ENCODE measurements at places on chromosomes 3 and 15. TPM values are rescaled to one million over a fixed set of nuclear protein-coding genes. Genes with fewer than 3 reads are reported as not detected.

LRTM1 gene
- not detected for total RNA-seq

LMCD1 gene
- 31.2 TPM for total RNA-seq

CPEB1 gene
- 6.0 TPM for total RNA-seq

OR5K4 gene
- not detected for total RNA-seq

MESP2 gene
- 0.45 TPM for total RNA-seq

VPS39 gene
- total RNA-seq = 31.1 TPM

CRBN gene
- total RNA-seq = 33.7 TPM

ACKR4 gene
- not detected for total RNA-seq

DNAH12 gene
- 0.77 TPM for total RNA-seq

GUCA1C gene
- not detected for total RNA-seq

CCDC9B gene
- 9.8 TPM for total RNA-seq

GP9 gene
- not detected for total RNA-seq

AADACL2 gene
- not detected for total RNA-seq
